ENCODE measurements at places on chromosomes 3 and 15.

DNA sequence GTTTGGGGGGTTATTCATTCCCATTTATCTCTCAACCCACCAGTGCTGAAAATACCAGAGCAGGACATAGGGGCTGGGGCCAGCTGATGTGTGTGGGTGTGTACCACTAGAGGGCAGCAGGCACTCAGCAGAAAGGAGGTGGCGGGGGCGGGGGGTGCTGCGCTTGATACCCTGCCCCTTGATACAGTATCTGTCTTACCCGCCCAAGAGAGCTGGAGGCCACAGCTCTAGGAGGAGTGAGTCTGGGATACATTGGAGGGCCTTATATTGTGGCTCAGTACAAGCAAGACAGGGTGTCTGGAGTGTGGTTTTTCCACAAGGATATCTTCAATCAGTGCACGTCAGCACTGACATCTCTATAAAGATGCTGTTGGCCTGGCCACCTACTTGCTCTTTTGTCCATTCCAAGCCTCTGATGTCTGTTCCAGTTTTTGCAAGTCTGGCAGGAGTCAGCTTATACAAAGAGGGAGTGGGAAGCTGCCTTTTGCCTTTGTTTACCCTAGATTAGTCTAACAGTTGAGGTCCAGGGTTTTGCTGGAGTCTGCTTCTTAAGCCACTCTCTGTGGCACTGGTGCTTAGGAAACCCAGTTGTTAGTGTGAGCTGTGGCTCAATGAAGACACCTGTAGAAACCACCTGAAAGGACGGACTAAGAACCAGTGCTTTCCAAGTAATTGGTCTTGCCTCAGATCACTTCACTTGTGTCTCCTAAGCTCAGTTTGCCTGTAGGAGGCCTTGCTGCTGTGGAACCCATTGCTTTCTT lies 1.5 kb upstream of the RBM15B start:
- DNase-seq, result peak; percentile 72

DNA sequence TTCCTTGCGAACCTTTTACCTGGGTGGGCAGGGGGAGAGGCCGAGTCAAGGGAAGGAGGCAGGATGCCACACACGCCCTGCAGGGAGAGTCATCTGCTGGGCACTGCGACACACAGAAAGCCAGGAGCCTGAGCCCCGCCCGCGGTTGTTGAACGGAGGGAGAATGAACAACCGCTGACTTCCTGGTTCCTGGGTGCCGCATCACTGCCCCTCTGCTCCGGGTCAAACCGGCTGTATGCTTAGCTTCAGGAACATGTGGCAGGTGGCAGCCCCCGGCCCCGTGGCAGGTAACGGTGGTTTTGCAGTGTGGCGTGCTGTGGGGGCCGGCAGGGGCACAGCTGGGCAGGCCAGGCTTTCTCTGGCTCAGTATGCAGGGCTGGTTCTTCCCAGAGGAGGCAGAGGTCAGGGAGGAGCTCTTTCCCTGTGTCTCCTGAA lies 33.4 kb downstream of the APBA2 start:
- peak; percentile 78 for DNase-seq

DNA sequence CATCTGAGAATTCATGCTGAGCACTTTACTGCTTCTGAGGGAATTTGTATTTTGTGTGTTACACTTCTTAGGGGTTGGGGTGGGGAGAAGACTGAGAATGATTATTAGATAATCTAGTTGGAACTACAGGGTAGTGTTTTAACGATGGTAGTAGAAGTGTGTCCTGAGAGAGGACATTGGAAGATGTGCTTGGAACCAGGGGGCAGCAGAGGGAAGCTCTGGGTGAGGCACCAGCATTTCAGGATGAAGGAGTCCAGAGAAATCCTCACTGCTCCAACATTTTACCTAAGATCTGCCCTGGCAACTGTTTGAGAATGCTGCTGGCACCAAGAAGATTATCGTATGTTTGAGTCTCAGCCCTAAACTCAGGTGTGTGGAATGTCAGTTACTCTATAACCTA lies 145.5 kb downstream of the SQOR start:
- DNase-seq, result no peak

DNA sequence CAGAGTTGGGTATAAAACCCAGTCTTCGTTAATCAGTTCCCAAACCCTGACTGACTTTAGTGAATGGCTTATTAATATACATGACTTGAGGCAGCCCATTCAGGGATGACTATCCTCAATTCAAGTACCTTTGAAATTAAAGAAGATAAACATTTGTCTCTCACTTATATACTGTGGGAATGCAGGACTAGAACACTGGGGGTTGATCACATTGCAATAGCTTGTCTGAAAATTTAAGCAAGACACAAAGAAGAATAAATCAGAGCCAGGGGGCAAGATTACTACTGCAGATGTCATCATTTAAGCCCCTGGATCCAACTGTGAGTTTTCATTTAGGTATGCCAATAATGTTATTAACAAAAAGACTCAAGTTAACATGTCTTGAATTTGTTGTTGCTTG lies 647.7 kb downstream of the ZPLD1 start:
- DNase-seq, result no peak
